ENCODE measurements at places on chromosomes 2 and 18.

GRCh38 chr2:62186156-62186905 is 9.6 kb upstream of the B3GNT2 start:
- no peak for DNase-seq

GRCh38 chr2:129482626-129483025 is 496.8 kb upstream of the RAB6C start:
- no peak for DNase-seq

- no peak for DNase-seq
Observed at GRCh38 chr2:102000813-102001766, 9.3 kb downstream of the IL1R2 start.

- DNase-seq: no peak
Observed at GRCh38 chr2:8527676-8528075, 154.2 kb upstream of the ID2 start.

GRCh38 chr18:816088-816653 is 4.1 kb upstream of the YES1 start:
- no peak for DNase-seq

GRCh38 chr18:58955738-58956137 is 91.1 kb downstream of the ZNF532 start:
- no peak for DNase-seq

GRCh38 chr2:205556357-205556756 is 125.9 kb upstream of the NRP2 start:
- no peak for DNase-seq

GRCh38 chr18:30982285-30982992 is 60.1 kb downstream of the DSC3 start:
- DNase-seq: no peak

GRCh38 chr2:85134255-85134895 is 1.2 kb downstream of the TCF7L1 start:
- no peak for DNase-seq

DNA sequence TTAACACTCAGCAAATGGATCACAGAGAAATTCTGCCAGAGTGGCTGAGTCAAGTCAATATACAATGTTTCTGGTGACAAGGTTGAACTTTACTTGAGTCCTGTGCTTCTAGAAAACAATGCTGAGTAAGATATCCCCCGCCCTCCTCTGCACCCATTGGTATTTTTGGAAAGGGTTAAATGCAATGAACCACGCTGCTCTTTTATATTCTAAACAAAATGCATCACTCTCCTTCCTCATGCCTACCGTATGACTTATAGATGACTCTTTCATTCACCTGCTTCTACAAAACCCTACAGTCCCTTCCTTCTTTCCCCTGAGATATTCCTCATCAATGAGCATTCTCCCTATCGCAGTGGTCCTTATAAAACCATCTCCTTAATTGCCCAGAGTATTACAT is 168.8 kb downstream of the TXNL1 start:
- DNase-seq: no peak

DNA sequence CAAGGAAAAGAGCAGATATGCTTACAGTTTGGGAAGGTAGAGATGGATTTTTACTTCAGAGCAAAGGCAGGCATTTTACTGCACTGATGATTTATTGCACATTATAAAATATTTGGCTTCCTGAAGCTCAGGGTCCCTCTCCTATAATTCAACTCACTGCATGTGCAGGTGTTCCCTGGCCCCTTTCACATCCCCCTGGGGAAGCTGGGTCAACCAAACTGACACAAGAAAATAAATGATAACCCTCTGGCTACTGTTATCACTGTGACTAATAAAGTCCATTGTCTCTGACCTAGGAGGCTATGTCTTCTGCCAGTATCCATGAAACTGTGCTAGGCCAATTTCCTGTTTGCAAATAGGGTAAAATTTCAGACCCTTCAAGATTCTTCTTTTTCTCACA is 163.1 kb downstream of the ARL6IP6 start:
- no peak for DNase-seq

DNA sequence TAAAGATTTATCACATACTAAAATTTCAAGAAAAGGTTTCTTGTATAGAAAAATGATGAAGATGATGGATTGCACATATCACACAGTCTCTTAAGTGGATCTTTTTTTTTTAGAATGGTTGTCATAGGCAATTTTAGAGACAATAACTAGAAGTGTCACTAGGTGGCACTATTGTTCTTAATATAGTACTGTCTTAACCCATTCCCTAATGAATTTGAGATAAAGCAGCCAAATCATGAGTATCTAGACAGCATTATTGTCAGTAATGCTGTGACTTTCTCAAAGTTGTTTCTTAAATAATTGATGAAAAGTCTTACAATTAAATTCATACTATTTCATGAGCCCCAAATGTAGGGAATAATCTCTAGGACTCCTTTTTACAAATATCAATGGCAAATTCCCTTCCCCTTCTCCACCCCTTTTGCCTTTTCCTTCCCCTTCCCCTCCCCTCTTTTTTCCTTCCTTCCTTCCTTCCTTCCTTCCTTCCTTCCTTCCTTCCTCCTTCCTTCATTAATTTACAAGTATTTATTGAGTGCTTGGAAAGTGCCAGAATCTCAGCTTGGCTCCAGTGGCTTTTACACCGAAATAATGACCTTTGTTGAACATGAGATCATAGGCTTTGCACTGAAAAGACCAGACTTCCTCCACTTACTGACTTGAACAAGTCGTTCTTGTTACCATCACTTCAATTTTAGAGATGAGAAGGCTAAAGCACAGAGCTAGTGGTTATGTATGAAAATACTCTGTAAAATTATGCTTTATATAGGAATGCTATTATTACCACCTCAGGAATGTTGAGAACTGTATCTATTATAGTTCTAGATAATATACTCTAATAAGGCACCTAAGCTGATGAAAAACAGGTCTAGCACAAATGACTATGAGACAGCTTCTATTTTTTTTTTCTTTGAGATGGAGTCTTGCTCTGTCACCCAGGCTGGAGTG is 19.8 kb downstream of the MYL12B start:
- no peak for DNase-seq

DNA sequence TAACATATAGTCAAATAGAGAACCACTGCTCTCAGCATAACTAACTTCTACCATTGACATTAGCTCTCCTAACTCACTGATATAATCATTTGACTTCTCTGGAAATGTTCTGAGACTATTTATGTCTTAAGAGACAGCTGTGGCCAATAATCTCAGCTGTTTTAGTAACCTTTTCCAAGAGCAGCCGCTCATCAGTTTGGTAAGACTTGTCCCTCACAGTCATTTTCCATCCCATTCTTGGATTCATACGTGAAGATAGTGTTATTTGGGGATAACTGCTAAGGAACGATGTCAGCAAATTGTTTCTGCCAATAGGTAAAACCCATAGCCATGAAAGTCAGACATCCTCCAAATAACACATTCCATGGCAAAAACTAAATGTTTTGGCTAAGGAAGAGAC is 127.8 kb downstream of the LNPK start:
- DNase-seq: no peak

- DNase-seq: no peak
Observed at GRCh38 chr2:216732334-216732733, 37.0 kb upstream of the IGFBP5 start.

DNA sequence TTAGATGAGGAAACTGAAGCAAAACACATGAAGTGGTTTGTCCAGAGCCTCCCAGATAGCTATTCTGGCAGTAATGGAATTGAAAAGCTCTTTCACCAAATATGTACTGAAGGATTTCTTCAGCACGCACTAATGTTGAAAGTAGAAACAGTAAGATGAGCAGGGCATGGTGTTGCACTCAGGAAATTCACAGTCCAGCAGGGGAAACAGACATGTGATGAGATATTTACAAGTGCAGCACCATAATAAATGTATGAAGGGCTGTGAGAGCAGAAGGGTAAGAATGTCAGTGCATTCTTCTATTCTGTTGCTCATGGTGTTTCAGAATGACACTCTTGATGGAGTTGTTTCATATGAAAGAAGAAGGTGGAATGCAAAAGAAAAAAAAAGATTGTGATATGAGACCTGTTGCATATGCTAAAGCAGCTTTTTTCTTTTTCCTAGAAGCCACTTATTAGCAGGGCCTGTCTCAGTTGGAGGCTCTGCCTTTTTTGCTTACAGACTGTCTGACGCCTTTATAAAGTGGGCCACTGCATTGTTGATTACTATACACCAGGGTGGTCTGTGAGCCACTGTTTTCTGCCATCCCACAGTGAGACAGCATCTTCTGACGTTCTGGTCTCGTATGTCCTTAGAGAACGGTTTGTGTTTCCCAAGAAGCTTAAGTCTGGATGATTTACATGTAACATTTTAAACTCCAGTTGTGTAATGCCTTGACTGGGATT is 516.9 kb downstream of the ARHGAP15 start:
- no peak for DNase-seq
